Muscle of back (tissue), 13 donors: ENCODE measurements at places on chromosomes 7 and 10.

DNA sequence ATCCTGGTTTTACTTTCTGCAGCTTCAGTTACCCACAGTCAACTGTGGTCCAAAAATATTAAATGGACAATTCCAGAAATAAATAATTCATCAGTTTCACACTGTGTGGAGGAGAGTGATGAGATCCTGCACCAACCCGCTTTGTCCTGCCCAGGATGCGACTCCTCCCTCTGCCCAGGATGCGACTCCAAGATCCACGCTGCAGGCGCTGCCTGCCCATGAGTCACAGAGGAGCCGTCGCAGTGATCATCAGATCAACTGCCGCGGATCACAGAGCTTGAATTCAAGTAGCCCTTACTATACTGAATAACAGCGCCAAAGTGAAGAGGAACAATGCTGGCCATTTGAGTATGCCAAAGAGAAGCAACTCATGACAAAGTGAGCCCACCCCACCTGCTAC, 61.5 kb downstream of the GRB10 start:
- no peak for DNase-seq

GRCh38 chr7:55400191-55400590, 35.1 kb downstream of the LANCL2 start:
- no peak for DNase-seq

DNA sequence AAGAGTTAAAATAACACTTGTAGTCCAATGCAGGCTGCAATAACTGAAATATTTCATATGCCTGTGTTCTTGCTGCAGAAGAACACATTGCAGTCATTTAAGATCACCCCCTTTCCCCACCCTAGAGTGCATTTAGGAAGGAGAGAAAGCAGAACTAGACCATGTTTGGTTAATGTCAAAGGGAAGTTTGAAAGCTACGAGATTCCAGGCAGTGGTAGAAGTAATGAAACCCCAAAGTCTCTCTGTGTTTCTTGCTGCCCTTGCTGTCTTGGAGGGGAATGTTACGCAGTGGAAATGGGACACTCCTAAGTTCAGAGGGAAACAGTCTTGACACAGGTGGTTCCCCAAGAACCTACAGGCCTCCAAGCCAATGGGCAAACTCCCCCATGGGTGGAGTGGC, 242.9 kb downstream of the PTEN start:
- DNase-seq, result no peak

- no peak for DNase-seq
Observed at GRCh38 chr7:104444017-104444416, 115.6 kb downstream of the LHFPL3 start.
